Upper lobe of right lung (tissue), 1 donor: ENCODE measurements at places on chromosomes 16 and 17. TPM values are rescaled to one million over a fixed set of nuclear protein-coding genes. Genes with fewer than 3 reads are reported as not detected.

DNA sequence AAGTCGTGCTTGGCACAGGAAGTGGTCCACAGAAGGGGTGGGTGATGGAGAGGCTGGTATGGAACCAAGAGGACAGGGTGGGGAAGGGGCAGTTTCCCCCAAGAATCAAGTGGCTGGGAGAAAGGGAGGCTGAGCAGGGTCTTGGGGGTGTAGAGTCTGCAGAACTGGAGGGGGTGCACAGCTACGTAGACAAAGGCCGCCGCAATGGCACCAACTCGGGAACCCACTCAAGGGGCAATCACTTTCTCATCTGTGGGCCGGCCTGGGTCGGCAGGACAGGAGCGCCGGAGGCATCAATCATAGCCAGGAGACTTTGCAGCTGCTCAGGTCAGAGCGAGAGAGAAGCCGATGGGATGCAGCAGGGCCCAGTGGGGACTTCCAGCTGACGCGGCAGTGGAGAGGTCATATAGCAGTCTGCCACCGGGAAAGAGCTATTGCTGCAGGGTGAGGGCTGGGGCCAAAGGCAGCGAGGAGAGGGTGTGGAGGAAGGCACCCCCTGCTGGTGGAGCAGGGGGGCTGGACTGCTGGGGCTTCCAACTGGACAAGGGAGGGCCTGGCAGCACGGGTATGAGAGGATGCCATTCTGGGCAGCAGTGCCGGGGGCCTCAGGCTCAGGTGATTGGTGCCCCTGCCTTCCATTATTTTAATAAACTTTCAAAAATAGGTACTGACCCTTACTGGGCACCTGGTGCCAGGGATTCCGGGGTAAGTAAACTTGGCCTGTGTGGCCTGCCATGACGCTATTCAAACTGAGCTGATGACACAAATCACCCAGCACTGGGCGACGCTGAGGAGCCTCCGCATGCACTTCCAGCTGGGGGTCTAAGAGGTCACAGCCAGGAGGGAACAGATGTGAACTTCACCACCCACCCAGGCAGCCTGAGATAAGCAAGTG lies 52.5 kb upstream of the MTSS2 start:
- H3K4me3 ChIP-seq, result peak overlapping the region; percentile 21
- peak overlapping the region; percentile 84 for H3K27ac ChIP-seq
- H3K27me3 ChIP-seq, result no peaks in the 10 kb centered on the region
- H3K4me1 ChIP-seq, result peaks cover 63% of the 10 kb centered on the region
- peak; percentile 85 for DNase-seq

- no peak overlapping the region for H3K4me3 ChIP-seq
These were observed 117.0 kb downstream of the METRNL start for GRCh38 chr17:83196366-83196765.

- DNase-seq, result no peak
- no peaks in the 10 kb centered on the region for H3K36me3 ChIP-seq
- H3K27me3 ChIP-seq, result no peaks in the 10 kb centered on the region
- H3K4me3 ChIP-seq, result peak overlapping the region; percentile 67
- H3K27ac ChIP-seq, result peak overlapping the region; percentile 88
These were observed 1.3 kb downstream of the NQO1 start for GRCh38 chr16:69724981-69725479.

AANAT gene
- not detected for total RNA-seq

ASPHD1 gene
- 4.4 TPM for total RNA-seq
